ENCODE measurements at places on chromosomes 5 and 9.
A peak's percentile ranks its signal among the peaks of the same experiment; 100 is the strongest.

DNA sequence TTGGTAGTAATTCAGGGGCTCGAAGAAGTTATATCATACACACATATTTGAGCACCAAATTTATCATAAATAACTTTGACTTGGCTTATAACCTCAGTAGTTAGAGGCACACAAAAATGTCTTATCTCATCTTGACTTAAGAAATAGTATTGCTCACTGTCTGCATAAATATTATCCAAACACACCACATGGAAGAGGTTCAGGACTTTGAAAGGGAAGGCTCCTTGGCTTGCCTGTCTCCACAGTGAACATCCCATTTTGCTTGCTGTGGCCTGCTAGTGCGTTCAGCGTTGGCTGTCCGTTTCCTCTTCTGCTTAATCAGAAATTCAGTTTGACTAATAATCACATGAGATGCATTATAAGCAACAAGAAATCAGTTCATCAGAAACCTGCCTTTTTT, 13.9 kb downstream of the GRXCR2 start:
- no peak for DNase-seq

- no peak for DNase-seq
These were observed 18.4 kb upstream of the LRRC14B start for GRCh38 chr5:172841-173251.

GRCh38 chr5:151086905-151087360, 6.1 kb upstream of the TNIP1 start:
- peak; percentile 68 for DNase-seq

GRCh38 chr9:132037458-132037857, 42.2 kb downstream of the MED27 start:
- no peak for DNase-seq

- no peak for DNase-seq
These were observed 104.3 kb downstream of the NFIB start for GRCh38 chr9:14209399-14210345.

GRCh38 chr9:130631331-130632080, 32.9 kb upstream of the PRDM12 start:
- no peak for DNase-seq

GRCh38 chr5:52190737-52191136, 597.0 kb upstream of the ITGA1 start:
- DNase-seq = no peak

DNA sequence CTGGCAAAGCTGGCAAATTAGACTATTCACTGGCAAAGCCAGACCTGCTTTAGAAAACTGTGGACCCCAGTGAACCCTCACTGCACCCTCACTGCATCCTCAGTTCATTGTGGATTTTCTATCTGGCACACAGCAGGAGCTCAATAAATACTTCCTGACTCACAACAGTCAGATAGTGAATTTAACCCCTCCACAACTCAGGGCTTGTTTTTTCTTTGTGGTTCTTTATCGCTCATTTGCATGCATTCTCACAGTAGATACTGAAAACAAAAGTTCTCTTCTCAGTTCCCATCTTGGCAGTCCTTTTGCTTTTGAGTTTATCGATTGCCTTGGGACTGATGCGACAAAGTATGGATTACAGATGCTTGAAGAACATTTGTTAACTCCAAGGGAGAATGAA, 99.8 kb downstream of the ACTL7B start:
- DNase-seq = no peak

DNA sequence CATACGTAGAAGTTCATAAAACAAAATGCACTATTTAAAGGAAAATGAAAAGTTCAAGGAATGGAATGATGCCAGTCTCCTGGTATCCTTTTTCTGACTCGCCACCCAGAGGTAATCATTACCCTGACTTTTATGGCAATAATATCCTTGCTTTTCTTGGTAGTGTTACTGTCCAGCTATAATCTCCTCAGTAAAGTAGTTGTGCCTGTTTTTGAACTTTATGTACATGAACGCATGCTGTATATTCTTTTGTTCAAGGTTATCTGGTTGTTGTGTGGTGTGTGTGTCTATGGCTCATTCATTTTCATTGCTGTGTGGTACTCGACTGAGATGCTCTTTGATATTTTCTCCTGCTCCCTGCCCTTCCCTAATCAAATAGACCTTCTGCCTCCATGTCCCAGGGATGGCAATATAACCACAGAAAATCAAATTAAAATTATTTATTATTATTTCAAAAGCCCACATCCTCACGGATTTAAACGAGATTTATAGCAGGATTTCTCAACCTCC, 29.2 kb upstream of the FBP1 start:
- DNase-seq = no peak

- no peak for DNase-seq
These were observed 6.5 kb downstream of the GLIS3 start for GRCh38 chr9:4293293-4293941.

DNA sequence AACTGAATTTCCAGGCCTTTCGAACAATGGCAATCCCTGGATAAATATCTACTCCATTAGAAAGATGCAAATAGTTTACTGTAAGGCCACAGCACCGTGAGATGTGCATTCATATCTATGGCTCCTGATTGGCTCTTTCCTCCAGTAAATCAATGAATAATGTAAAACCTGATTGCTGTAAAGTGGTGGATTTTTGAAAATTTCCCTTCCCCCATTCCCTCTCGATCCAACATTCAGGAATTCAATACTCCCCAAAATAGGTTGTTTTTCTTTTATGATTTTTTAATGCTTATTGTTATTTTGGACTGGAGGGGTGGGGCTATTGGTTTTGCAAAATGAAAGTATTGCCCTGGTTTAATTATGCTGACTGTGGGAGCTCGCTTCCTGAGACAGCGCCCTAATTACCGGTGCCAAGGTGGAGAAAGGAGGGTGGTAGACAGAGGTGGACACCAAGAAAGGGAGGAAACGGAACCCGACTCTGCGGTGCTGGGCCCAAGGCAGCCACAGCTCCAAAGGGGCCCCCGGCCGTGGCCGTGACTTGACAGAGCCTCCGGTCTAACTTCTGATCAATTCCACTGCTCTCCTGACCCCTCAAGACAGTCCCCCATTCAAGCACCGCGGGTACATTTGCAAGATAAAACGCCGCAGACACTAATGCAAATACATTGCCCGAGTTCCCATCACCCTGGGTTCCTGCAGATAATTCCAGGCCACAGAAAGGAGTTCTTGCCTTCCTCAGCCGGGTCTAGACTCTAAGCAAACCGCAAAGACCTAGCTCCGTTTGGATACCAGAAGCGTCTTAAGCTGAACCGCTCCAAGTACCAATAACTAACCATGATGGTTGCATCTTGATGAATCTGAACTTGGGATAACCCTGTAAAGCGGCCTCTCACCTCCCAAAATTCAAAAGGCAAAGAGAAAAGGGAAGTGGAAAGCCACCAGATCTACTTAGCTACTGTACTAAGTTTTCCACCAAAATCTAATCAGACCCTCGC, 211.2 kb downstream of the MEF2C start:
- DNase-seq = no peak

DNA sequence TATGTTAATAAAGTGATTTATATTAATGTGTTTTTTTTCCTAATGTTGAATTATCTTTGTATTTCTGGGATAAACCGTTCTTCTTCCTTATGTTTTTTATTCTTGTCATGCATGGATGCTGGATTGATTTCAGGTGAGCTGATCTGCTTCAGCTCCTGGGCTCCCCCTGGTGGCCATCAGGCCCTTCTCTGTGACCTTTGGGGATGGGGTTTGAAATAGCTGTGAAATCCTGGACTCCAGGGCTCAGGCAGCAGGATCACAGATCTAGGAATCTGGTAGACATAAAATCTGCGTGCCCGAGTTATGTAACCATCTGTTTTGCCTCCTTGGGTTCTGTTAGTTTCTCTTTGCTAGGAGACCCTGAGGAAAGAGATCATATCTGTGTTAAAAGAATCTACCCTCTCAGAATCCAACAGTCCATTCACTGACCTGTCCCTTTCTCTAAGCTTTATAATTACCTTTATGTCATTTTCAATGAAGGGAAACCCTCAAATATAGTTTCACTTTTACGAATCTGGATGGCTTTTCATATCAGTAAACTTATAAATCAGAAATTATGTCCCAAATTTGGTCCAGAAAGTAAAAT, 12.2 kb upstream of the OR13J1 start:
- peak; percentile 87 for DNase-seq

DNA sequence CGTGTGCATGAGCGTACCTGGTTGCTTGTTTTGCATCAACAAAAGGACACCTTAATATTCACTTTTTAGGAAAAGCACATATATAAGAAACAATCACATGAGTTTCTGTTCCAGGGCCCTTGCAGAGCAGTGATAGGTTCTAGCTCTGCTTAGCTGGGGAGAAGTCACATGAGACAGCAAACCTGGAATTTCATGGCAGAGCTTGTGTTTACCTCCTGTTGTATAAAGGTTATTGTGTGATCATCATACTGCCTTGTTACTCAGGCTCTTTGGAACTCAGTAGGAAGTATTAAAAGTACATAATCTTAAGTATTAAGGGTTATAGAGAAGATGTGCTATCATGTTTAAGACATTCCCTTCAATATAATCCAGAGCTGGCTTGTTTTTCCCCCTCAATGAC, 18.0 kb upstream of the VLDLR start:
- DNase-seq = no peak

DNA sequence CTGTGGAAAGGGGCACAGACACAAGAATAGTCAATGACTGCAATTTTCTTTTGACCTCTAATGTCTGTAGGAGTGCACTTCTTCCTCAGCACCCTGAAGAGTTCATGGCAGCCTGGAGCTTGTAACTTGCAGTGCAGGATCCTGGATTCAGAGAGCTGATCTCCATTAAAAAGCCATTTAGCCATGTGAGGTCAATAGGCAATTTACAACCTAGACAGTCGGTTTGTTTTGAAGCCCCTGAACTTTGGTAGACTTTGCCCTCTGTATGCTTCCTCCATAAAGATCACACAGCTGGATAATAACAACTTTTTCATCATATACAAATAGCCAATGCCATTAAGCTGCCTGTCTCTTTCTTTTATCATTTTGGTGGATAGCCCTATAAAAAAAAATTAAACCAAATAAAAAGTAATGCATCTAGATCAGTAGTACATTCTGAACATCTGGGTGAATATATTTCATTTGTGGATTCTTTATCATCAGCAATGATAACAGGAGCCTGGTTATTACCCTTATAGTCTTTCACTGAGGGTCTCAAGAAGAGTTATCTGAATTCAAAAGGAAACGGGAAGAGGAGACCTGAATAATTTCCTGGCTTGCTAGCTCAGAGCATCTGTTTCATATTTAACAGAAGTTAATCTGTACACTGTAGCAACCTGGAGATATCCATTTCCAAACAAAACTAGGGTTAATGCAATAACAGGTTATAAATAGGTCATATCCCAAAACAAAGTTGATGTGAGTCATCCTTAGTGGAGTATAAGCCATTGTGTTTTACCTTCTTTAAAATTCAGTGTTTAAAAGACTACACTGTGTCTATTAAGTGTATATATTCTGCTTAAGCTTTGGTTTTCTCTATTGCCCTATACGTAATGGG, 193.8 kb upstream of the ACTBL2 start:
- DNase-seq = no peak

DNA sequence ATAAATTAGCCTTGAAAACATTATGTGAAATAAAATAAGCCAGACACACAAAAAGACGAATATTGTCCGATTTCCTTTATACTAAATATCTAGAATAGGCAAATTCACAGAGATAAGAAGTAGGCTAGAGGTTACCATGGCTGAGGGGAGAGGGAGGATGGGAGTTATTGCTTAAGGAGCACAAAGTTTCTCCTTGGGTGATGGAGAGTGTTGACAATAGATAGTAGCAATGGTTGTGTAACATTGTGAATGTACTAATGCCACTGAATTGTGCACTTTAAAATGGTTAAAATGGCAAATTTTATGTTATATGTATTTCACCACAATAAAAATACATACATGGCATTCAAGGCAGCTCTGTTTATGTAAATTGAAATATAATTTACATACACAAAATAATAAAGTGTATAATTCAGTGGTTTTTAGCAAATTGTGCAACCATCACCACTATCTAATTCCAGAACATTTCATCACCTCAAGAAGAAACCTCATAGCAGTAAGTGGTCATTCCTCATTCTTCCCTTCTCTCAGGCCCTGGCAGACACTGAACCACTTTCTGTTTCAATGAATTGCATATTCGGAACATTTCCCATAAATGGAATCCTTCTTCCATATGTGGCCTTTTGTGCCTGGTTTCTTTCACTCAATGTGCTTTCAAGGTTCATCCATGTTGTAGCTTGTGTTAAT, 59.2 kb downstream of the NDST1 start:
- DNase-seq = no peak

GRCh38 chr5:57007344-57007743, 55.4 kb upstream of the MIER3 start:
- no peak for DNase-seq

- DNase-seq = no peak
These were observed 1915.8 kb upstream of the CDH6 start for GRCh38 chr5:29277642-29278041.

GRCh38 chr9:94945197-94946144, 219.0 kb downstream of the AOPEP start:
- no peak for DNase-seq

DNA sequence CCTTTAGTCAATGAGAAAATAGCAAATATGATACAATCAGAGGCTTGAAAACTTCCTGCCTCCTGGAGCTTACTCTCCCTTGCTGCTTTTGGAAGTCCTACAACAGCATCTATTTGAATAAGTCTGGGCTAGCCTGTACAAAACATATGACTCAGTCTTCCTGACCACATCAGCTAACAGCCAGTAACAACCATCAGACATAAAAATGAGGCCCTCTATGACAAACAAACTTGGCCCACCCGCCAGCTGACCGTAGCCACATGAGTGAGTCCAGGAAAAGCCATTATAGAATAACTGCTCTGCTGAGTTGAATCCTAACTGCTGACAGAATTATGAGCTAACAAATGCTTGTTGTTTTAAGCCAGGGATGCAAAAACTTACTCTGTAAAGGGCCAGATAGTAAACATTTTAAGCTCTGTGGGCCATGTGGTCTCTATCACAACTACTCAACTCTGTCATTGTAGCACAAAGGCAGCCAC, 347.6 kb downstream of the PTPRD start:
- no peak for DNase-seq

DNA sequence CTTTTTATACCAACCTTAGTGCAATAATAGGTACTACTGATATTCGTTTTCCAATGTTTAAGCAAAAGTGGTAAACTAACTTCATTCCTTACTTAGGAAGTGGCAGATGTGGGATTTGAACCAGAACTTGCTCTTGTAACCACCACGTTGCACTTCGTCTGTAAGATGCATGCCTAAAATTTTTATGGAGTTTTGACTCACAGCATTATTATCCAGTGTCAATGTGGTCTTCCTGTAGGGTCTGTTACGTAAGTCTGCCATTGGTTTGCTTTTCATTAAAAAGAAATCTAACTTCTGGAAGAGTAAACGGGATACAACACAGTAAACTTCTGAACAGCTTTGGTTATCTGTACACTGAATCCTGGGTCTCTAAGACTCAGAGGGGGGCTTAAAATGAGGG, 521.0 kb upstream of the WWC1 start:
- DNase-seq = no peak

- no peak for DNase-seq
These were observed 123.0 kb upstream of the LHFPL2 start for GRCh38 chr5:78771260-78772205.

DNA sequence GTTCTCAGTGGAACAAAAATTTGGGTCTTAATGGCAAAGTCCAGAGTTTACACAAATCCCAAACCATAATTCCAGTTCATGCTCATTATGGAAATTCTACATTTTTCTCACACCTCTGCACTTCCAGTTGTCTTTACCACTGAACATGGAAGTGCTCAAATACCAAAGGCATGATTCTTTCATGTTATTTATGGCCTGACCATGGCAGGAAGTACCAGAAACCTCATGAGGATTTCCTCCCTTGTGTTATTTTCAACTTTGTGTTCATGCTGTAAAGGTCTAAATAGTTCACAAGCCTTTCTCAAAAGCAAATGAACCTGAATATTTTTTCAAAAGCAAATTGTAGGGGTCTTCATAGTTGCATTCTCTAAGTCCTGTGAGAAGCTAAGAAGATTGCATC, 82.0 kb upstream of the ITGA1 start:
- no peak for DNase-seq
